Uterus (tissue), 4 donors: ENCODE measurements at places on chromosomes 3 and 15. TPM values are rescaled to one million over a fixed set of nuclear protein-coding genes. Genes with fewer than 3 reads are reported as not detected.

- no peaks in the 10 kb centered on the region for H3K36me3 ChIP-seq
- H3K27me3 ChIP-seq: no peaks in the 10 kb centered on the region
- H3K4me1 ChIP-seq: no peaks in the 10 kb centered on the region
These were observed 246.6 kb upstream of the KCNMB2 start for GRCh38 chr3:178289544-178290160.

TIGIT gene
- 0.12 TPM for total RNA-seq

IL17RC gene
- 63.7 TPM for total RNA-seq

DNA sequence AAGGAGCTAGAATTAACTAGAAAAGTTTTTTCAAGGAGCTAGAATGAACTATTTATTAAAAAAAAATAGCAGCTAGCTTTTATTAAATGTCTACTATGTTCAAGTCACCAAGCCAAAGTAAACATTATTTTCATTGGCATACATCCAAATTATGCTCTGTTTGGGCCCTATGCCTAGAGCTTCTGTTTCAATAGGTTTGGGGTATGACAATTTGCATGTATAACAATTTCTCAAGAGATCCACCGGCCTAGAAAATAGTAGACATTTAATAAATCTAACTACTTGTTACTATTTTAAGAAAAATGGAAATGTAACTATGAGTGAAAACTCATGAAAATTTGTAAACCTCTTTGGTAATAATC lies 8.0 kb downstream of the GABRR3 start:
- no peak overlapping the region for H3K4me3 ChIP-seq
- no peaks in the 10 kb centered on the region for H3K27me3 ChIP-seq
- H3K36me3 ChIP-seq: no peaks in the 10 kb centered on the region
- H3K27ac ChIP-seq: no peak overlapping the region
- DNase-seq: no peak

DNA sequence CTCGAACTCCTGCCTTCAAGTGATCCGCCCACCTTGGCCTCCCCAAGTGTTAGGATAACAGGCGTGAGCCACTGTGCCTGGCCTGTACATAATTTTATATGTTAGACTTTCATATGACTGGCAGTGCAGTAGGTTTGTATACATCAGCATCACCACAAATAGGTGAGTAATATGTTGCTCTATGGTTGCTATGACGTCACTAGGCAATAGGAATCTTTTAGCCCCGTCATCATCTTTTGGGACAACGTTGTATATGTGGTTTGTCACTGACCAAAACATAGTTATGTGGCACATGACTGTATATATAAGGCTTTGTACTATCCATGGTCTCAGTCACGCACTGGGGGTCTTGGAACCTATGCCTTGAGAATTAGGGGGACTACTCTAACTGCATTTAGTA lies 17.0 kb upstream of the DNAJC19 start:
- no peaks in the 10 kb centered on the region for H3K4me1 ChIP-seq
- DNase-seq: no peak
- no peak overlapping the region for H3K27ac ChIP-seq
- H3K4me3 ChIP-seq: no peak overlapping the region

CPB1 gene
- not detected for total RNA-seq

DNA sequence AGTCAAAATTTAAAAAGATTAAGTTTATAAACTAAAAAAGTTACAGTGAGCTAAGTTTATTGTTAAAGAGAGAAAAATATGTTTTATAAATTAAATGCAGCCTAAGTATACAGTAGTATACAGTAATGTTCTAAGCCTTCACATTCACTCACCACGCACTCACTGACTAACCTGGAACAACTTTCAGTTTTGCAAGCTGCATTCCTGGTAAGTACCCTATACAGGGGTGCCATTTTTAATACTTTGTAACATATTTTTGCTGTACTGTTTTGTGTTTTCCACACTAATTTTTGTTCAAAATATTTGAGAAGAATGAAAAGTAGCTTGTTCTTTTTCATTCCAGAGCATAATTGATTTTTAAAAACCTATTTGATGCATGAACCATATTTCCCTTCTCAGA lies 524.9 kb downstream of the RBMS3 start:
- no peaks in the 10 kb centered on the region for H3K36me3 ChIP-seq
- DNase-seq: no peak
- H3K4me1 ChIP-seq: no peaks in the 10 kb centered on the region
- no peak overlapping the region for H3K4me3 ChIP-seq
- no peak overlapping the region for H3K27ac ChIP-seq
- H3K27me3 ChIP-seq: no peaks in the 10 kb centered on the region

GRCh38 chr15:29172742-29173725 lies 96.6 kb downstream of the NSMCE3 start:
- H3K27ac ChIP-seq: no peak overlapping the region
- H3K4me1 ChIP-seq: no peaks in the 10 kb centered on the region
- no peak overlapping the region for H3K4me3 ChIP-seq
- DNase-seq: no peak
- H3K27me3 ChIP-seq: no peaks in the 10 kb centered on the region
- H3K36me3 ChIP-seq: no peaks in the 10 kb centered on the region

GRCh38 chr15:37101980-37102304 lies 1.6 kb upstream of the MEIS2 start:
- no peaks in the 10 kb centered on the region for H3K27me3 ChIP-seq
- no peaks in the 10 kb centered on the region for H3K4me1 ChIP-seq
- H3K27ac ChIP-seq: peak overlapping the region; percentile 97

DNA sequence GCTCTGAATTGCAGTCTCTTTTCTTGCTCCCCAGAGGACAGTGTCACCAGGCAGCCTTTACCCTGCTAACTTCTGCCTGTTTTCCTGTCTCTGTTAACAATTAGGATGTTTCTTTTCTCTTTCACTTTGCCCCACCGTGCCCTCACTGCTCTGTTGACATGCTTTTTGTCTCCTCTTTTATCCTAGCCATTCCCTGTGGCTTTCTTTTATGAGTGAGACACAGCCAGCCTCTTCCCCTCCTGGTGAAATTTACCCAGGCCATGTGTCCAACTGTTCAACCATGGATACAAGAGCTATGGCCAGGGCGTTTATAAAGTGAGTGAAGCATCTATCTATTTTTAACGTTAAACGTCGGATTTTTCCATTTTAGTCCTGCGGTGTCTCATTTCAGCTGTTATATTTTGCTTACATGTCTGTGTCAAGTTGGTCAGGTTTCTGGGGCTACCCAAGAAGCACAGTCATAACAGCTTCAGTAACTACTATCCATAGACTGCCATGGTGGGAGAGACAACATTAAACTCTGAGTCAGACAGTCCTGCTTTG lies 443.2 kb upstream of the AZI2 start:
- no peaks in the 10 kb centered on the region for H3K36me3 ChIP-seq
- no peak overlapping the region for H3K27ac ChIP-seq
- H3K27me3 ChIP-seq: no peaks in the 10 kb centered on the region
- H3K4me1 ChIP-seq: no peaks in the 10 kb centered on the region
- no peak for DNase-seq
- H3K4me3 ChIP-seq: no peak overlapping the region

DNA sequence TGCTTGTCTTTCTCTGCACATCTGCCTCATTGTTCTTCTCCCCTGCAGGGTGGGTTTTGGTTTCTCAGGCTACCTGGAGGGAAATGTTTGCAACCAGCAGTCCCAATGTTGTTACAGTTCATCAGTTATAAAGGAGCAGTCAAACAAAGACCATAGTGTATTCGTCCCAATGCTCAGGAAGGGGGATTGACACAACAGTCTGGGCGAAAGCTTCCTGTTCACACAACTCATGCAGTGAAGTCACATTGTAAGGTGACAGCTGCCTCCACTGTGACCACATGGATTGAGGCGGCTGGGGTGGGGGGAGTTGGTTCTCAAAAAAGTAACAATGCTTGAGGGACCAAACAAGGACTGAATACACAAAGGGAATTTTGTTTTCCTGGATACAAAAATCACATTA lies 28.8 kb upstream of the TF start:
- H3K4me3 ChIP-seq: no peak overlapping the region
- no peaks in the 10 kb centered on the region for H3K4me1 ChIP-seq
- no peak for DNase-seq

DNA sequence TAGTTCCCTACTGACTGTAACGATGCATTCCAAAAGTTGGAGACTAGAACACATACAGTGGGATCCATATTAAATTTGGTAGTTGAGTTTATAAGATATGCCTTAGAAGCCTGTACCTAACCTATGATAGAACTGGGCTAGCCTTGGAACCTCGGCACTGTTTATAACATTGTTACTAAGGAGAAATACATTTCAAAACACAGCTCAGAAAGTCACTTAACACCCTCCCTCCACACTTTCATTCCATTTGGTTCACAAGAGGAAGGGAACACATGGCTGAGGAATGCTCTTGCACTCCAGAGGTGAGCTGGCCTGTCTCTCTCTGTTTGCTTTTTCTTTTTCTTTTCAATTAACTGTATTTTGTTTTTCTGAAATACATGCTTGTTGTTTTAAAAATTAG lies 48.7 kb upstream of the TSC22D2 start:
- H3K4me1 ChIP-seq: no peaks in the 10 kb centered on the region
- no peak overlapping the region for H3K4me3 ChIP-seq
- no peak for DNase-seq
- no peaks in the 10 kb centered on the region for H3K27me3 ChIP-seq
- H3K27ac ChIP-seq: no peak overlapping the region

DNA sequence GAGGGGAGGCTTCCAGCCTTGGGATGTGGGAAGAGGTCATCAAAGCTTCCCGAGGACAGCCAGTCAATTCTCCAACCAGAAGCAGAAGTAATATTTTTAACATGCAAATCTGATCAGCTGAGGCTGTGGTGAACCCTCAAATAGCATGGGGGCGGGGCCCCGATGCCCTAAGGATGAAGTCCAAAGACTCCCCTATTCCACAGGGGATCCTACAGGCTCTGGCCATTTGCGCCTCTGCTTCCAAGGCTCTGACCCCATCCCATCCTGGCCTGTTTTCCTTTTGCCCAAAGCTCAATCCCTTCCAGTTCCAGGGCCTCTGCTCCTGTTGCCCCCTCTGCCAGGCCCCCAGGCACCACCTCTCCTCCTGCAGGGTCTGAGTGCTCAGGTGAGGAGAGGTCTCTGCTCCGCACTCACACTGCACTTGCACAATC lies 6.7 kb upstream of the CSK start:
- DNase-seq: no peak
- H3K4me3 ChIP-seq: no peak overlapping the region
- no peaks in the 10 kb centered on the region for H3K4me1 ChIP-seq
- H3K27ac ChIP-seq: no peak overlapping the region
- H3K27me3 ChIP-seq: no peaks in the 10 kb centered on the region
- H3K36me3 ChIP-seq: no peaks in the 10 kb centered on the region

GRCh38 chr3:98026425-98027084 lies 8.6 kb downstream of the GABRR3 start:
- no peaks in the 10 kb centered on the region for H3K4me1 ChIP-seq
- no peak overlapping the region for H3K4me3 ChIP-seq
- no peaks in the 10 kb centered on the region for H3K36me3 ChIP-seq
- DNase-seq: no peak
